SIG-M5 (cell line): ENCODE measurements at places on chromosomes 6 and 20.
A peak's percentile ranks its signal among the peaks of the same experiment; 100 is the strongest.

- no peak for DNase-seq
Observed at GRCh38 chr20:25203871-25204320, 8.4 kb downstream of the ENTPD6 start.

DNA sequence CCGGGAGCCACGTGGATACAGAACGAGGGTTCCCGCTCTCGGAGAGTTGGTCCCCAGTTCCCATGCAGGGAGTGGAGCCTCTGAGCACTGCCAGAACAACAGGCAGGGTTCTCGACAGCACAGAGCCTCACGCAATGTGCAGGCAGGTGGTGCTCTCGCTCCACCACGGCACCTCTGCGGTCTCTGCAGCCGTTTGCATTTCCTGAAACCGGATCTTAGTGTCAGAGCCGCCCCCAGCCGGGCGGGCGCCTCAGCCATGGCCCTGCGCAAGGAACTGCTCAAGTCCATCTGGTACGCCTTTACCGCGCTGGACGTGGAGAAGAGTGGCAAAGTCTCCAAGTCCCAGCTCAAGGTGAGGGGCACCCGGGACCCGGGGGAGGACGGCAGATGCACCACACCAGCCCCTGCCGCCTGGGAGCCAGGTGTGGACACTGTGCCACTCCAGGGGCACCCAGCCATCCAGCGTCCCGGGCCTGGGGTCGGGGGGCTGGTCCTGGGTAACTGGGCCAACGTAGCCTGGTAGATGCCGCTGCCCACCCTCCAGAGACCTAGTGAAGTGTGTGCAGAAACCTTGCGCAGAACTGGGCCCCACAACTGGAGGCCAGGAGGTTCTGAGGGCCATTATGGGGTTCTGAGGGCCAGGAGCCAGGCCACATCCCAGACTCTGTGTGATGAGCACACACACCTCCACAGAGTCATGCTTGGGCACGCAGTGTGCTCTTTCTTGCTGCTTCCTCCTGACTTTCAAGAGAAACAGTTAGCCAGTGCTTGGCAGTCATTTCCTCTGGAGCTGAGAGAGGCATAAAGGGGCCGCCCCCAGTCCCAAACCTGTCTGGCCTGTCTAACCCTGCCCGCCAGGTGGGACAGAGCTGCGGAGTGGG lies at the start of gene DEF6:
TSS of gene DEF6 (plus strand) at position 218 of the 881 bp plus-strand sequence. CDS start at position 257, 39 bp downstream.
- peak; percentile 58 for DNase-seq

DNA sequence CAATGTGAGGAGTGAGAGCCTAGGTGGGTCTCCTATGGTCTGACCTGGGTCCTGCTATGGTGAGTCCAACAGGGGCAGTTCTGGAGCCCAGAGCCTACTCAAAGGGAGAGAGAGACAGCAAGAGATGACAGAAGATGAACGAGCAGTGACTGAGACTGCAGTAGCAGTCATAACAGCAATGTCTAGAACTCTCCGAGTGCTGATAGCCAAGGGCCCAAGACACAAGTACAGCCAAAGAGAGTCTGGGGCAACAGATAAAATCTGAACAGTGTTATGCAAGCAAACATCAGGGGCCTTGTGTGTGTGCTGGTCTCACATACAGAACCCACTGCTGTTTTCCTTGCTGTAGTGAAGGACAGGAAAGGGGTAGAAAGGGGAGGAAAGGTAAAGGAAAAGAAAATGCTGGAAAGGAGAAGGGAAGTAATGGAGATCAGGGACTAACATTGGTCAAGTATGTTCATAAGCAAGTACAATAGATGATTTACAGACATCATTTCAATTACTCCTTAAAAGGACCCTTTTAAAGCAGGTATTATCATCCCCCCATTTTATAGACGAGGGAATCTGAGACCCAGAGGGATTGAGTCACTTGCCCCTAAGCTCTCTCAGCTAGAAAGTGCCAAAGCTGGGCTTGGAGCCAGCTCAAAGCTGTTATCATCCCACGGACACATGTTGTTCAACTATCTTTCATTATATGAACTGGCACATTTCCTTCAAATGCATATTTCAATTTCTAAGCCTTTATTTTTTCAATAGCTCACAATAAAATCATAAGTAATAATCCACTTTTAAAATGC lies 182.3 kb upstream of the RAB32 start:
- no peak for DNase-seq

GRCh38 chr6:77089776-77090175 lies 373.5 kb downstream of the HTR1B start:
- DNase-seq: no peak

DNA sequence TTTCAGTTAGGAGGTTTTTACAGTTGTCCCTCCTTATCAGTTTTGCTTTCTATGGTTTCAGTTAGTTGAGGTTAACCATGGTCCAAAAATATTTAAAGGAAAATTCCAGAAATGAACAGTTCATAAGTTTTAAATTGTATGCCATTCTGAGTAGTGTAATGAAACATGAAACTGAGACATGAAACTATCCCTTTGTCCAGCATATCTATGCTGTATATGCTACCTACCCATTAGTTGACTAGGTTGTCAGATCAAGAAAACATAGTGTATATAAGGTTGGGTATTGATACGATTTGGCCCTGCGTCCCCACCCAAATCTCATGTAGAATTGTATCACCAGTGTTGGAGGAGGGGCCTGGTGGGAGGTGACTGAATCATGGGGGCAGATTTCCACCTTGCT lies 39.1 kb downstream of the VGLL2 start:
- no peak for DNase-seq

GRCh38 chr6:136307351-136307750 lies 17.7 kb upstream of the BCLAF1 start:
- no peak for DNase-seq

DNA sequence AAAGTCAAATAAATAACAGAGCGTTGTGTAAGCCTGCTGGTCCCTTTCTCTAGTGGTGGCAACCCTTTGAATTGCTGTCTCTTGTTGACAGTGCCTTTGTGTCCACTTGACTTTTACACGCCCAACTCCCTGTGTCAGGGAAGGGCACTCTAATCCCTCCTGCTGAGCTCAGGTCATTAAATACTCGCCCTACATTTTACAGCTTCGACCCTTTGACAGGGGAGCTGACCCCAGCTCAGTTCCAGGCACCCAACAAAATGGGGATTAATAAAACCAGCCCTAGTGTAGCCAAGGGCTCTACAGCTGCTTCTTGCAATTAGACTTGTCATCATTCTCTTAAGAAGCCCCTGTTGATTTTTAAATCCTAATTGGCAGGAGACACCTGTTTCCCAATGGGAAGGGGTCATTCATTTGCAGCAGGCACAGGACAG lies 308.2 kb downstream of the EYA4 start:
- no peak for DNase-seq

- no peak for DNase-seq
Observed at GRCh38 chr6:129954749-129955431, 63.5 kb upstream of the L3MBTL3 start.

GRCh38 chr20:32637311-32637710 lies 36.4 kb downstream of the C20orf203 start:
- DNase-seq: no peak

GRCh38 chr6:55399351-55399750 lies 72.1 kb downstream of the GFRAL start:
- no peak for DNase-seq

- no peak for DNase-seq
Observed at GRCh38 chr6:139640921-139641320, 266.5 kb upstream of the CITED2 start.

GRCh38 chr6:1127597-1128288 lies 184.2 kb upstream of the FOXQ1 start:
- no peak for DNase-seq

DNA sequence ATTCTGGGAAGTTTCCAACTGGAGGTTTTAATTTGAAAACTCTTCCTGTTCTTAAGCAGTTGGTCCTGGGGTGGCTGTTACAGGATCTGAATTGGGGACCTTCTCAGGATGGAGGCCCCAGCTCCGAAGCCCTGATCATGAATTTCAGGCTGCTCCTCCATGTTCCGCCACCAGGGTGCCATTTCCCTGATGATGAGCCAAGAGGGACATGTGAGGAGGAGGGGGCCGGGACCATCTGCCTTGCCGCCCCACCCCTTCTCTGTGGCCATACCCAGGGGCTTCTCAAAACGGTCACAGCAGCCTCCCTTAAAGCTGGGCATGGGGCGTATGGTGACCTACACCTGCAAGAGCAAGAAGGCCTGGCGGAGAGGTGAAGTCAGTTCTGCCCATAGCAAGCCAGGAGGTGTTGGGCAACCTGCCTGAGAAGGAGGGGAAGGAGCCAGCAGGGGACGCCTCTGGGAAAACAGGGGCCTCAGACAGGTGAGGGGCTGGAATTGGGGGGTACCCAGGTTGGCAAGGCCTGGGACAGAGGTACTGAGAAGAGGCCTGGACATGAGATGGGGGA lies 3.6 kb upstream of the BAK1 start:
- no peak for DNase-seq

- DNase-seq: no peak
Observed at GRCh38 chr6:113645986-113646385, 211.2 kb upstream of the MARCKS start.

DNA sequence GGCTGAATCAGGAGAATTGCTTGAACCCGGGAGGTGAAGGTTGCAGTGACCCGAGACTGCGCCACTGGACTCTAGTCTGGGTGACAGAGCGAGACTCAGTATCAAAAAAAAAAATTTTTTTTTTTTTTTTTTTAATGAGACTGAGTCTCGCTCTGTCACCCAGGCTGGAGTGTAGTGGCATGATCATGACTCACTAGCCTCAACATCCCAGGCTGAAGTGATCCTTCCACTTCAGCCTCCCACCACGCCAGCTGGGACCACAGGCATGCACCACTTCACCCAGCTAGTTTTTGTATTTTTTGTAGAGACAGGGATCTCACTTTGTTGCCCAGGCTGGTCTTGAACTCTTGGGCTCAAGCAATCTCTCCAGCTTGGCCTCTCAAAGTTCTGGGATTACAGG lies 53.3 kb downstream of the MYO6 start:
- no peak for DNase-seq

GRCh38 chr6:15980801-15981200 lies 148.1 kb upstream of the MYLIP start:
- DNase-seq: no peak

DNA sequence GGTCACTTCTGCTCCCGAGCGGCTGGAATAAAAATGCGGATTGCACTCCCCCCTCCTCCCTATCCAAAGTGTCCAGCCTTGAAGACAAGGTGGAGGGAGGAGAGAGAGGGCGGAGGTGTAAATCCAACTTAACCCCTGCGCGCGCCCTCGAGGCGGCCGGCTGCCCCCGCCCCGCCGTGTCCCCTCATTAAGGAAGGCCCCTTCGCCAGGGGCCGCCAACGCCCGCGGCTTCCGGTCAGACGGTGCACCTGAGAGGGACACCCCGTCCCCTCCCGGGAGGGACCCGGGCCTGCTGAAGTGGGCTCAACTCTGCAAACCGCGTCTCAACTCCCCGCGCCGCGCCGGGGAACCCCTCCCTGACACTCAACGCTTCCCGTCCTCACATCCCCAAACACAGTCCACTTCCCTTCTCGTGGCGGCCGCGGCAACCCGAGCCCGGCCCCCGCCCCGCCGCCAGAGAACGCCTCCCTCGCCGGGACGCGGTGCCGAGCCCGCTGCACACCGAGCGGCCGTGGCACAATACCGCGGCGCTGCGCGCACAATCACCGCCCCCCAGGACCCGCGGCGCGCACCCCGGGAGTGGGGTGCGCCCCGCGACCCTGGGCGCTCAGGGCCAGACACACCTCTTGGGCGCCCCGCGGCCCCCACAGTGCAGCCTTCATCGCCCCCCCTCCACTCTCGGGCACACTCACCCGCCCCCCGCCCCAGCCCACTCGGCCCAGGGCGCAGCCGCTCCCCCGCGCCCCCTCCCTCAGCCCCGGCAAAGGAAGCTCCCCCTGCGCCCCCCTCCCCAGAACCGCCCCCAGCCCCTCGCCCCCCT lies 102.5 kb downstream of the NOL4L start:
- DNase-seq: peak; percentile 29

DNA sequence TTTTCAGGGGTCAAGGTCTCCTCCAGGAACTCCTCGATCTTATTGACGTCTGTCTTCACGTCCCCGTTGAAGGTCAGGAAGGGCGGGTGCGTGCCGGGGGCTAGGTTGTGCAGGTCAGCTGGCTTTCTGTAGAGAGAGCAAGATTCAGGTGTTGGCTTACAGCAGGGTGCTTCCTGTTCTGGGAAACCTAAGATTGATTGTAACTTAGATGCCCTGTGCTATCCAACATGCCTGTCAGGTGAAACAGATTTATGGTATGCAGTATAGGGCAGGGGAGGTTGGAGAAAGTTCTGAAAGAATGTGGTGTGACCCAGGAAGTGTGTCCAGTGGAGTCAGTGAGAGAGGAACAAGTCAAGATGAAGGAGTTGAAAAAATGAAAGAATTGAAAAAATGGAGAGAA lies 66.4 kb downstream of the CLIC5 start:
- no peak for DNase-seq

DNA sequence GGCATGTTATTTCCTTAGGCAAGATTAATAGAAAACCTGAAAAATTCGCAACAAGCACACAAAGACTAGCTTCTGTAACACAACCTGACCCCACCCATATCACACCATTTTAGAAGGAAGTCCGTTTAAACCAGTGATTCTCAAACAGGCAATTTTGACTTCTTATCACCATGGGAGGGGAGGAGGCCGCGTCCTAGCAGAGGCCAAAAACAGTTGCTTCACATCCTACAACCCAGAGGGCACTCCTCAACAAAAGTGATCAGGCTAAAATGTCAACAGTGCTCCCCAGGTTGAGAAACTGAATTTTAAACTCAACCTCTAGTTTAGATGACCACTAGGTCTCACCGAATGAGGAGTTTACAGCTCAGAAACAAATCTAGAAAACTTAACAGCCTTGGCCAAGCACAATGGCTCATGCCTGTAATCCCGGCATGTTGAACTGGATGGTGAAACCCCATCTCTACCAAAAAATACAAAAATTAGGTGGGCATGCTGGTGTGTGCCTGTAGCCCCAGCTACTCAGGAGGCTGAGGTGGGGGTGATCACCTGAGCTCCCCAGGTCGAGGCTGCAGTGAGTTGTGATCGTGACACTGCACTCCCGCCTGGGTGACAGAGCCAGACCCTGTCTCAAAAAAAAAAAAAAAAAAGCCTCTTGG lies 3.4 kb downstream of the SNX5 start:
- no peak for DNase-seq
